Left lung (tissue), 14 donors: ENCODE measurements at places on chromosomes 1 and 21.

- no peak for DNase-seq
Observed at GRCh38 chr1:40853113-40853884, 8.9 kb downstream of the CITED4 start.

DNA sequence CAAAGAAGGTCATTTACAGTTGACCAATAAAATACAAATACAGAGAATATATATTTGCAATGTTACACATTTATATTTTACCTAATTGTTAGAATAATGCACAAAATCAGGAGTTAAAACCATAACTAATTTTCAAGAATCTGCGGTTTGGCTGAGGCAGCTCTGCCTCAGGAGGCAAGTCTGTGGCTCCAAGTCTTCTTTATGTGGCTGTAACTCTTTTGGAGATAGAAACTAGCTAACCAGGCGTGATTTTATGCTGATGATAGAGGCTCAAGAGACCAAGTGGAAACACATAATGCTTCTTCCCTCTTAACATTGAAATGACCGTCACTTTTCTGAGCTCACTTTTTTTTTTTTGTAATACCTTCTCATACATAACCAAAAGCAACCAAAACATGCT lies 744.7 kb upstream of the CXADR start:
- no peak for DNase-seq

GRCh38 chr1:111176678-111177077 lies 23.8 kb downstream of the DENND2D start:
- no peak for DNase-seq

DNA sequence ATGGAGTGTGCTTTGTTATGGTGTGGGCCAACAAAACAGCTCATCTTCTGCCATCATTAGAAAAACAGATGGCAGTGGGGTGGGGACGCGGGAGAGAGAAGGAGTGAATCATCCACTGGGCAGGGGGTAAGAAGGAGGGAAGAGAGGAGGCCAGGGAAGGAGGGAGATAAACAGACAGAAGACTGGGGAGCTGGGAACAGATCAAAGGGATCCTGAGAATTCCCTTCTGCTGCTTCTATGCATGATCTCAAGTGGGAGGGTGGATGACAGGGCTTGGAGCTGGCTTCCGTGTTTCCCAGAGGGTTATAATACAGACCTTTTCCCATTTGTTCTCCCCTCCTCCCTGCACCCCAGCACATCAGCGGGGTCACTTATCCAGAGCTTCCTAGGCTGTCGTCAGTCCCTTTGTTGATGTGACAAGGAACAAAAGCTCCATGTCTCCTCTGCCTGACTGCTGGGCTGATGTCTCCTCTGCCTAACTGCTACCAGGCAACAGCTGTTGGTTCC lies 338.6 kb downstream of the PAPPA2 start:
- no peak for DNase-seq

- no peak for DNase-seq
Observed at GRCh38 chr1:99501871-99502270, 144.0 kb upstream of the PALMD start.

DNA sequence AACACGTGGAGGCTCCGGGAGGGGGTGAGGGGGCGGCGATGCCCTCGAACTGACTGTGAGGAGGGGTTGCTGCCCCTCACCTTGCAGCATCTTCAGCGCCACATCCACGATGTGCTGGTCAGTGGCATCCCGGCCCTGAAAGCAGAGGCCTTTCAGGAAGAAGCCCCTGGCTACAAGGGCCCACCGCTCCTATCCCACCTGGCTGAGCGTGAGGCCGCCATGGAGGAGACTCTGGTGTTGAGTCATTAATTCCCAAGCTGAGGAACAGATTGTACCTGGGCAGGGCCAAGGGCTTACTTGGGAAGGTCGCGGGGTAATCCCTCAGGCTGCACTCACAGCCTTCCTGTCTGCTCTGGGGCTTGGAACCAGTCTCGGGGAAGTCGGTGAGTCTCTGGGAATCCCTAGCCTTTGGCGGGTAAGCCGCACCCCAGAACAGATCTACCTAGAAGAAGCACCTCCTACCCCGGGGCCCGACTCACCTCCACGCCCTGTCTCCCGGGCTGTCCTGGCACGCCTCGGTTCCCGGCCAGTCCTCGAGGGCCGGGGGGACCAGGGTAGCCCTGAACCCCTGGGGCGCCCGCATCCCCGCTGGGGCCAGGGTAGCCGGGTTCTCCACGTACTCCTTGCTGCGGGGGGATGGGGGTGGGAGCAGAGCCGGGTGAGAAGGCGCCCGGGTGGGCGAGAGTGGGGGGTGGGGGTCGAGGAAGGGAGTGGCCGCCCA lies 13.9 kb downstream of the COL9A2 start:
- no peak for DNase-seq

DNA sequence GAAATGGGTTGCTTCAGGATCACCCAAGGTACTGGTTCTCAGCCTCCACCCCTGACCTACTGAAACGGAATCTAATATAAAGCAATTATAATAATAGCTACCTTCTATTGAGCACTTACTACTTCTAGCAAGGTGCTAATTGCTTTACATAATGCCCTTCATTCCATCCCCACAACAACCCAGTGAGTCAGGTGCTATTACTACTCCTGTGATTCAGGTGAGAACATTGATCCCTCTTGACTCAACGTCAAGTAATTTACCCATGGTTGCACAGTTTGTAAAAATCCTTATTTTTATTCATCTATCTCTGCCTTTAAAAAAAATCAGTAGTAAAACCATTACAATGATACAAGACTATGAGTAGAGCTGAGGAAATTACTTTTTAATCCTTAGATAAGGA lies 85.2 kb downstream of the UCHL5 start:
- DNase-seq, result no peak

- no peak for DNase-seq
Observed at GRCh38 chr21:42258150-42258884, 39.4 kb downstream of the ABCG1 start.

GRCh38 chr1:77220687-77221463 lies 1.6 kb upstream of the PIGK start:
- no peak for DNase-seq
